AML-193 (cell line): ENCODE measurements at places on chromosomes 12 and 14.

DNA sequence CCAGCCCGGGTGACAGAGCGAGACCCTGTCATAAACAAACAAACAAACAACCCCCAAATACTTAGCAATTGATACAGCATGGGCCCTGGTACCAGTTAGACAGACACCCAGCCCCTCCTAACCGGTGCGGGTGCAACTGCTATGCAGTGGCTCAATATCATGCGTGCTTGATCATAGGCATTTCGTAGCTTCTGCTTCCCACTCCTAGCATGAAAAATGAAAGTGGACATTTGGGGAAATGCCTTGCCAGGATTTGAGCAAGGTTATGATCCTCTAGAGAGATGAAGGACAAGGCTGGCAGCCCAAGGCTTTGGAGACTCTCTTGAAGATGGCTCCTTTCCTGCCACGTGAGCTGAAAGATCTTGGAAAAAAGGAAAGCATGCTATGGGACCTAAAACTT, 13.7 kb downstream of the FGF6 start:
- DNase-seq, result no peak

DNA sequence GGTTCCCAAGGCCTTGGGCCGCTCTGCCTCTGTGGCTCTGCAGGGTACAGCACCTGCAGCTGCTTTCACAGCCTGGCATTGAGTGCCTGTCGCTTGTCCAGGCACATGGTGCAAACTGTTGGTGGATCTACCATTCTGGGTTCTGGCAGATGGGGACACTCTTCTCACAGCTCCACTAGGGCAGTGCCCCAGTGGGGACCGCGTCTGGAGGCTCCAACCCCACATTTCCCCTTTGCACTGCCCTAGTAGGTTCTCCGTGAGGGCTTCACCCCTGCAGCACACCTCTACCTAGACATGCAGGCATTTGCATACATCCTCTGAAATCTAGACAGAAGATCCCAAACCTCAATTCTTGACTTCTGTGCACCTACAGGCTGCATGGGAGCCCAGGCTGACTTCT, 19.2 kb upstream of the ASPG start:
- DNase-seq, result no peak

GRCh38 chr12:40011775-40012129, 94.1 kb downstream of the SLC2A13 start:
- DNase-seq, result no peak

- peak; percentile 63 for DNase-seq
Observed at GRCh38 chr14:39015360-39015961, 87.6 kb downstream of the SEC23A start.

DNA sequence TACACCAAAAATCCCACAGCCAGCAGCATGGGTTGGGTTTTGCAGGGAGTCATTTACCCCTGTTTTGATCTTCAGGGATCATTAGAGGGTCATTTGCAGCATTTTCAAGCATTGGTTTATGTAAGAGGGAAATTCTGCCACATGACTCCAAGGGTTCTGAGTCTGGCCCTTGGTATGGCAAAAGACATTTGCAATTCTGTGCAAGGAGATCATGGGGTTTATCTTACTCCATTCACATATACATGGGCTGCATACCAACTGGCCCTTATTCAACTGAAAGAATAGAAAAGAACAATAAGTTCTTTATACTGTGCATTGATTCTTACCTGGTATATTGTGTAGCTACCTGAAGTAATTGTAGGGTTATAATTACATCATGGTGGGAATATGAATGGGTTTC, 13.7 kb downstream of the SIX4 start:
- no peak for DNase-seq

DNA sequence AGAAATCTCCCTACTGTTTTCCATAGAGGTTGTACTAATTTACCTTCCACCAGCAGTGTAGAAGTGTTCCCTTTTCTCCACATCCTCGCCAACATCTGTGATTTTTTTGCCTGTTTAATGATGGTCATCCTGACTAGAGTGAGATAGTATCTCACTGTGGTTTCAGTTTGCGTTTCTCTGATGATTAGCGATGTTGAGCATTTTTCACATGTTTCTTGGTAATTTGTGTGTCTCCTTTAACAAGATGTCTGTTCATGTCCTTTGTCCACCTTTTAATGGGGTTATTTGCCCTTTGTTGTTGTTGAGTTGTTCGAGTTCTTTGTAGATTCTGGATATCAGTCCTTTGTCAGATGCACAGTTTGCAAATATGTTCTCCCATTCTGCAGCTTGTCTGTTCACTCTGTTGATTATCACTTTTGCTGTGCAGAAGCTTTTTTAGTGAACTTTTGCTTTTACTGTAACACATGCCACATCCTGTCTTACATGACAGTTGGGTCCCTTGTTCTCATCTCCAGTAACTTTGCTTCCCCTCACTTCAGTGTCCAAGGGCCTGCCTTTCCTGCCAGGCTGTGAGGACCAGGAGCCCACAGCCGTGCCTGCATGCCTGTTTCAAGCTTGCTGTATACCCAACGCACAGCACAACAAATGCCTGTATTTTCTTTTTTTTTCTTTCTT, 64.9 kb downstream of the SPRING1 start:
- DNase-seq, result peak; percentile 54

DNA sequence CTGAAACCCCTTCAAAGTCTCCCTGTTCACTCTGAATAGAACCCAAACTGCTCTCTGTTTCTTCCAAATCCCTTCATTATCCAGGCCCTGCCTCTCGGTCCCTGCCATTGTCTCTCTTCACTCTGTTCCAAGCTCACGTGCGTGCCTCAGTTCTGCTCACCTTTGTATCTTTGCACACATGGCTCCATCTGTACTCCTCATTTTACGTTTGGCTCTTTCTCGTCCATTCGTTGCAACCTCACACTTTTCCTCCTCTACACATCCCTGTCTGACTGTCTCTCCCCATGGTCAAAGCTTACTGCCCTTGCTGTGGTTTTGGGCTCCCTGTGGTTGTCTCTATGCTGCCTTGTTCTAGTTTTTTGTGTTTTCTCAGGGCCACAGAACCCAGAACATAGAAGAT, 1054.5 kb downstream of the BCL11B start:
- no peak for DNase-seq

- no peak for DNase-seq
Observed at GRCh38 chr14:36718216-36718615, 56.6 kb downstream of the PAX9 start.

DNA sequence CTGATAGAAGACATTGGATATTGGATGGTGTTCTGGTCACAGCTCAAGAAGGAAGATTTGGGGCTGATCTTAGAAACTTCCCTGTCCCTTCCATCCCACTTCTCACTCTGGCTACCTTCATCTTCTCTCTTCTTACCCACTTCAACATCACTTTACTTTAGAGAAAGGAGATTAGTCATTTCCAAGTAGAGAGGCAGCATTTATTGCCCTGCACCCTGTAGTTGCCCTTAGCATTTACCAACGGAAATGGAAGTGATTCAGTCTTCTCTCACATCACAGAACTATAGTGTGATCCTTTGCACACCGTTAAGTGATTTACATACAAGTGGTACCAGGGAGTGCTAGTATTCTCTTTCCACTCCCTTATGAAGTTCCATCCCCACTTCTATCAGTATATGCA, 52.4 kb downstream of the PHLDA1 start:
- DNase-seq, result no peak

- DNase-seq, result no peak
Observed at GRCh38 chr12:103908877-103909276, 21.3 kb upstream of the HSP90B1 start.

DNA sequence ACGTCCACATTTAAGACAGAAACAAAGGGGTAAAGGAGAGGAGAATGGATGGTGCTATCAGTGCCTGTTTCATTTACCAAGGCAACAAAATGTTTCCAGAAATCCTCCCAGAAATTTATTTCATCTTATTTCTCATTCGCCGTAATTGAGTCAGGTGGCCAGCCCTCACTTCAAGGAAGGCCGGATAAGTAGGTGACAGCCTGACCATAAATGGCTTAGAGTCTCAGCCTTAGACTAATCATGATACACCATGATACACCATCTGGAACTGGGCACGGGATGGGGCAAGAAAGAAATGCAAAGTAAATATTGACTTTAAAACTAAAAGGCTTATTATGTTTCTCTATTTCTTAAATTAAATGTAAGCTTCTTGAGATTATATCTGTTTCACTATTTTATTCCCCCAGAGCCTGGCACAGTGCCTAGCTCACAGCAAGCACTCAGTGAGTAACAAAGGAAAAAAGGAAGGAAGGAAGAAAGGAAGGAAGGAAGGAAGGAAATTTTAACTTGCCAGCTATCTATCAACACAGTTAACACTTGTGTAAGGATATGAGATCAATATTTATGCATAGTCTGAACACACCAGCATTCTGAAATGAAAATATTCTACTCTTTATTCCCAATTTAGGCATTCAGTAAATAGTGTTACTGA, 106.1 kb upstream of the FSCB start:
- DNase-seq, result no peak

DNA sequence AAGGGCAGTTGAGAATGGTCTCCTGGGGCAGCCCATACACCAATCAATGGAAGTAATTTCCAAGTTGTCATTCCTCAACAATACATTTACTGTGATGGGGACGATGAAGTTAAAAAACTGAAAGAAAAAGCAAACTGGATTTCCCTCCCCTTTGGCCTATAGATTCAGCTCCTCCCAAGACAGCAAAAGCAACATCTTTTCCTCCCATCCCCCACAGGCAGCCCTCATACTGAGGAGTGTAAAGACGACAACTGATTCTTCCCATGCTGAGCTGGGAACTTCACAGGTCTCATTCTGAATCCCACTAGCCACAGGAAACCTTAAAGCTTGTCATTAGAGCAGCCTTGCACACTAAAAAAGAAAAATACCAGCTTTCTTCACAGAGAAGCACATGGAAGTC, 48.5 kb downstream of the PITPNM2 start:
- DNase-seq, result no peak

GRCh38 chr12:93192878-93193277, 184.8 kb upstream of the NUDT4 start:
- DNase-seq, result no peak

- DNase-seq, result no peak
Observed at GRCh38 chr12:119949594-119949993, 39.4 kb upstream of the BICDL1 start.

GRCh38 chr14:68661226-68662225, 131.3 kb downstream of the ZFP36L1 start:
- no peak for DNase-seq

DNA sequence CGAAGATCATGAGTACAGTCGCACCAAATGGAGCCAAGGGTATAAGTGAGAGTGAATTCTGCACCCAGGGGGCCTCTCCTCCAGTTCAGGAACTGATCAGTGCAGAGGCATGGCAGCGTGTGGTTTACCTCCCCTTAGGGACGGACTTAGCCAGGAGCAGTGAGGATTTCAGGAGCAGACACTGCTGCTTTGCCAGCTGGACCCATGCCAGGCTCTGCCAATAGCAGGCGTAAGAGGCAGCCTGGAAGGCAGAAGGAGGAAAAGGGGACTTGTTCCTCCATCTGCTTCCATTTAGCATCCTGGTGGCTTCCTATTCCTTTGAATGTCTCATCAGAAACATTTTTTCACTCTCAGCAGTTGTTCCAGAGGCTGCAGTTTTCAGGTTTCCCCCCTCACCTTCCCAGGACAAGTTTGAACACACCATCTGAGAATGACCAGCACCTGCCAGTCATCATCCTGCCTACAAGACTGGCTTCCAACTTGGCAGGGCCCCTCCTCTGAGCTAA, 137.0 kb upstream of the LMNTD1 start:
- no peak for DNase-seq

- no peak for DNase-seq
Observed at GRCh38 chr12:56520048-56520447, 1.6 kb upstream of the RBMS2 start.

DNA sequence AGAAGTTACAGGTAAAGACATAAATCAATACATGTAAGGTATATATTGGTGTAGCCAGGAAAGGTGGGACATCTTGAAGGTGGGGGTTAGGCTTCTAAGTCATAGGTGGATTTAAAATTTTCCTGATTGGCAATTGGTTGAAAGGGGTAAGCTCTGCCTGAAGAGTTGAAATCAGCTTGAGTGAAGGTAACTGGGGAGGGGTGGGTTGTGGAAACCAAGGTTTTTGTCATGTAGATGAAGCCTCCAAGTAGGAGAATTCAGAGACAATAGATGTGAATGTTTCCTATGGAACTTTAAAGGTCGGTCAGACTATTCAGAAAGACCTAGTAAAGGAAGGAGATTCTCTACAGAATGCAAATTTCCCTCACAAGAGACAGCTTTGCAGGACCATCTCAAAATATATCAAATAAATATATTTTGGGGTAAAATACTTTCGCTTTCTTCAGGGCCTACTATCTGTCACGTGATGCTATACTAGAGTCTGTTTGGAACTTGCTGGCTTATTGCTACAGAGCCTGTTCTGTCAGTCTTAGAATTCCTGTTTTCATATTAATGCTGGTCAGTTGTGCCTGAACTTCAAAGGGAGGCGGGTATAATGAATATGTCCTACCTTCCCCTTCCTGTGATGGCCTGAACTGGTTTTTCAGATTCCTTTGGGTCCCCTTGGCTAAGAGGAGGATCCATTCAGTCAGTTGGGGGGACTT, 20.6 kb upstream of the SPATA7 start:
- DNase-seq, result no peak

GRCh38 chr12:115245020-115245419, 561.0 kb upstream of the TBX3 start:
- no peak for DNase-seq

- DNase-seq, result no peak
Observed at GRCh38 chr14:104150136-104151025, 12.0 kb downstream of the KIF26A start.

DNA sequence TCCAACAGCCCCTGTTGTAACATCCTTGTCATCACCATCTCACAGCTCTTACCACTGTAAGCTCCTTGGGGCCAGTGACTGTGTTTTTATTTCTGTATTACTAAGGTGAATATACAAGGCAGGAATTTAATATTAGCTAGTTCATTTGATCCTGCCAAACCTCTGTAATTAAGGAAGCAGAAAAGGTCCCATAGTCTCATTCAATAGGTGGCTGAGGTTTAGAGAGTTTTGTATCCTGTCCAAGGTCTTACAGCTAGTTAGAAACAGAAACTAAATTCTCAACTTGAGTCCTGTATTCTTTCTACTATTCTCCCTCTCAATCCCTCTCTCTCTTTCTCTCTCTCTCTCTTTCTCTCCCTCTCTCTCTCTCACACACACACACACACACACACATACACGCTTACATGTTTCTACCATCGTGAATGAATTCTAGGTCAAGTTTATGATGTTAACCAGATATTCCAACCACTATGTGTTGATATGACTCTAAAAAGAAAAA, 543 bp upstream of the GLIPR1 start:
- DNase-seq, result no peak

- DNase-seq, result no peak
Observed at GRCh38 chr12:57837864-57838562, 8.5 kb downstream of the CTDSP2 start.

GRCh38 chr12:113191227-113191626, 5.7 kb downstream of the RITA1 start:
- DNase-seq, result no peak
